ENCODE measurements at places on chromosomes 6 and 20.

GRCh38 chr6:90144928-90145555, 151.6 kb downstream of the BACH2 start:
- DNase-seq = no peak

GRCh38 chr6:55176958-55177357, 2.6 kb downstream of the HCRTR2 start:
- no peak for DNase-seq

GRCh38 chr6:151461673-151462072, 9.7 kb upstream of the RMND1 start:
- no peak for DNase-seq

DNA sequence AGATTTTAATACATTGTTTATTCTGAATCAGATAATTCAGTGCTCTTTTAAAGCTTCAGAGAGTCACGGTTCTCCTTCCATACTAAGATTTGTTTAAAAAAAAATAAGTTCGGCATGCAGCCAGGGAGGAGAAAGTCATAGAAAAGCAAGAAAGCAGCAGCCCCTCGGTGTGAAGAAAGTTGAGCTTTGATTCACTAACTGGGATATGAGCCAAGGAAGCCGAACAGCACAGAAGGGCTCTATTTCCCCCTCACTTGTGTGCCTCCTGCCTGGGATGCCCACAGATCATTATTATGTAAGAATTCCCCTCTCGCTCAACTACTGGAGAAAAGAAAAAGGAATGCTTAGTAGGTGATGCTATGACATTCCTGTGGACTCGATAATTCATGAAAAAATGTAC, 69.3 kb upstream of the SYNJ2 start:
- no peak for DNase-seq

DNA sequence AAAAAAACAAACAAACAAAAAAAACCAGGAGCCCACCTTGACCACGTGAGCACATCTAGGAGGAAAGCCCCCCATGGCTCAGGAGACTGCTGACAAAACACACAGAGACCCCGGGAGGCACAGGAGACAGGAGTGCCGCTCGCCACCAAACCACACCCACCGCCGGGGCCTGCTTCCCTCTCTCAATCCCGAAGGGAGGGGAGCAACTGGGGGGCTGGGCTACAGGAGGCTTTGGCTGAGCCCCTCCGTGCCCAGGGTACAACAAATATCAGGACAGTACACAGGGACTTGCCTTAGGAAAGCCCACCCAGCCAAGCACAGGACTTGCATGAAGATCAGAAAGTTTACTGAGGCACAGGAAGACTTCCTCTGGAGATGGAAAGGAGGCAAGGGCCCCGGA, 102.5 kb downstream of the TAF4 start:
- DNase-seq = no peak

DNA sequence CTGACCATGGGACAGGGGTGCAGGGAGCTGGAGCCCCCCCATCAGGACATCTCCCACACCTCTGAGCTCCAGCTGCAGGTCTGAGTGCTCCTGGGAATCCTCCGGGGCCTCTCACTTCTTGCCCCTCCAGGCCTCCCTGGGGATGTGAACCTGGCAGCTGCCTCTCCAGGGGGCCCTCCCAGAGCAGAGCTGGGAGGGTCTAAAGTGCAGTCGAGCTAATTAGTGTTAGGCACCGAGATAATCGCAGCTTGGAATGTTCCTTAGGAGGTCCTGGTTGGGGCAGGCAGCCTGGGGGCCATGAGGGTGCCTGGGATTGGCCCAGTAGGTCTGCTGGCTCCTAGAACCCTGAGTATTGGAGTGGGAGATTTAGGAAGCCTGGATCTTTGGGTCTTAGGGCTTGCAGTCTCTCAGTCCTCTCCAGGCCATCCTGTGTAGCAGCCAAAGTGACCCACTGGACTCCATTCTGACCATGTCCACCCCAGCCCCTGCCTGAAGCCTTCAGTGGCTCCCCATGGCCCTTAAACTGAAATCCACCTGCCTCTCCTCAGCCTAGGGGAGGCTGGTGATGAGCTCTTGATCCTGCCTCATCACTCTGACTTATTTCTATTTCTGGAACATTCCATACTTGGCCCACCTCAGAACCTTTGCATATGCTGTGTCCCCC, 26.0 kb downstream of the CEBPB start:
- no peak for DNase-seq

DNA sequence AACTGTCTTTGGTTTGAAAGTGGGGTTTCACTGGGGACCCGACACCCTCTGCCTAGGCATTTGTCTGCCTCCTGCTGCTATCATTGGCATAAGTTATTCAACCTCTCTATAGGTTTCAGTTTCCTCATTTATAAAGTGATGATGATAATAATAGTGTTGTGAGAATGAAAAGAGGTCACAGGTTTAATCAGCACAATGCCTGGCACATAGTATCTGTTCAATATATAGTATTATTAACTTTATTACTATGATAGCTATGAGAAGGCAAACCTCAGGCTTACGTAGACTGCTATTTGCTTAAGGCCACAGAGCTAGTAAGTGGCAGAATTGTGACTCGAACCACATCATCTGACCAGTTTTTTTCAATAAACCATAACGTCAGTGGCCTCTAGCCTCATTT, 256.8 kb downstream of the CDKAL1 start:
- no peak for DNase-seq

GRCh38 chr6:91088976-91089375, 502.1 kb upstream of the MAP3K7 start:
- peak; percentile 68 for DNase-seq

DNA sequence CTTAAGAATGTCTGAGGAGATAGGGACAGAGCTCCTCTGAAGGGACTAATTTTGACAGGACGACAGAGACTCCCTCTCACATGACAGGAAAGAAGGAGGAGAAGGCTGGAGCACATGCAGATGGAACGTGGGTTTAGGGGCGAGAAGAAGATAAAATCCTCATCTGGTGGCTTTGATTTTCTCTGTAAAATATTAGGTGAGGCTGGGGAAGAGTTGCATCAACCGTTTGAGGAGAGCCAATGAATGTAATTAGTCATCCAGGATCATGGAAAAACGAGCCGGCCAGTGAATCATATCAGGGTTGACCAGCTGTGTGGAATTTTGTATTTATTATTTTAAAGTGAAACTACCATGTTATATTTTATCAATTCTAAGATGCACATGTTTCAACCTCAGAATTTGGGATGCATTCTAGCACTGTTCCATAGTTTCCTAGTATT, 46.9 kb upstream of the ADGRF4 start:
- no peak for DNase-seq

DNA sequence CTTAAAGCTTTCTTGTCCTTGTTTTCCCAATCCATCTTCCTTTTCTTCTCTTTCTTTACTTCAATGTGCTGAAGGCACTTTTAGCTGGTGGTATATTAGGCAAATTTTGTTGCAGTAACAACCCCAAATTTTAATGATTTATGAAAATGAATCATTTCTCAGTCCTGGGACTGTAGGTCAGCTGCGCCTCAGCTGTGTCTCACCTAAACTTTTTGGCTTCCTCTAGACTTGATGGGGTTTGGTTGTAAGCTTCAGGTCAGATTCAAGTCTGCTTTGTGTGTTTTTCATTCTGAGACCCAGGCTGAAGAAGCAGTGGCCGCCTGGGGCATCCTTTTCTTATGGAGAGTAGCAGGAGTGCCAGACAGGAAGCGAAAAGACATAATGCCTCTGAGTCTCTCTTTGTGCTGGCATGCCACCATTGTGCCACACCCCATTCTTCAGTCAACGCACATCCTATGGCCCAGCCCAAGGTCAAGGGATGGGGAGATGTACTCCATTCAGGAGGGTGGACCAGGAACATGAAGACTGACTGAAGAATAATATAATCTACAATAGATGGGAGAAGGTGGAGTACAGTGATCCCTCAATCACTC, 28.9 kb upstream of the CD83 start:
- no peak for DNase-seq

DNA sequence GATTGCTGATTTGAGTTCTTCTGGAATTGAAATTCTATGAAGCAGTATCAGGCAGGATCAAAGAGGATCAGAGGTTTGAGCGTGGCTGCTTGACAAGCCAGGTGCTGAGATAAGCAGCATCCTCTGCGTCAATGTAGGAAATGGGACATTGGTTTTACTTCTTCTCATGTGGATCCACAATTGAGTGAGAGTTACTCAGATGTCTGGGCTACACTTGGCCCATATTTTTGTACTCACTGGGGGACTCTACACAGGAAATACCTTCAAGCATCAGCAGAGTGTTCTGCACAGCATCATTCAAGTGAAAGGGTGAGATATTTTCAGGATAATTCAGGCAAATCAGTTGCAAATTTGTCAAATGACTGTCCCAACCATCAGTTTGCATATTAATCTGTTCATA, 613.9 kb upstream of the ARID1B start:
- DNase-seq = no peak

DNA sequence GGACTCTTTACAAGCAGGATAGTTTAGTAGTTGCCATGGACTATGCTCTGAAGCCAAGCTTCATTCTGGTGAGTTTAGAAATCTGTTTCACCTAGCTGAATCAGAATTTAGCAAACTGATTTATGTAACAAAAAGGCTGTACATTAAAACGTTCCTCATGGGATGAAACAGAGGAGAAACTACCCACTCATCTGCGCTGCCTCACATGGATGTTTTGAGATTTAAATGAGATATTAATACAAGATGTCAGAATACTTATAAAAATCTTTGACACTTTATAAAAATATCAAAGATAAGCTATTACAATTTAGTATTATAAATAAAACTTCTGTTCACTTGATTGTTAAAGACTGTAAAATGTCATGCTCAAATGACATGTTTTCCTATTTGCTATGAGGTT, 16.8 kb downstream of the RUNX2 start:
- no peak for DNase-seq

- no peak for DNase-seq
Observed at GRCh38 chr20:20184706-20185105, 132.4 kb downstream of the CFAP61 start.

DNA sequence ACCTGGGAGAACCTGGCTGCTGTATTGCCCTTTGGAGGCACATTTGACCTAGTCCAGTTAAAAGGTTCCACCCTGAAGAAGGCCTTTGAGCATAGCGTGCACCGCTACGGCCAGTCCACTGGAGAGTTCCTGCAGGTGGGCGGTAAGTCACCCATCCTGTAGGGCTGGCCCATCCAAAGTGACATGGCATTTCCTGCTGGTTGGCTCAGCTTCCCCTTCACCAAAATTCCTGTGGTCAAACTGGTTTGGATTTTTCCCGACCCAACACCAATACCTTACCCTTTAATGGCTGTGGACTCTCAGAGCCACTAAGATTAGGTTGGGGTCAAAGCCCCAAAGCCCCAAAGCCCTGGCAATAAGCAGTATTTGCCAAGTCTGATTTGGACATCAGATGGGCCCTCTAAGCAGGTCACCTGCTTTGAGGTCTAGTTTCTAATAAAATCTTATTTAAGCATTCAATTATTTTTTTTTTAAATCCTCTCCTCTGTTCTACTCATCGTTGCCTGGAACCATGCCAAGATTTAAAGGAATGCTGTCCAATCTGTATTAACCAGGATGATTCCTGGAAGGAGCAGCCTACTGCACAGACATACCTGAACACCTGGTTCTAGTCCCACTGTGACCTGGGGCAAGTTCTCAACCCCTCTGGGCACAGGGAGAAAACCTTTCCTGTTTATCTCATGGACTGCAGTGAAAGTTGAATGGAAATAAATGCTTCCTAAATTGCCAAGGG, 40.8 kb downstream of the NT5E start:
- no peak for DNase-seq

DNA sequence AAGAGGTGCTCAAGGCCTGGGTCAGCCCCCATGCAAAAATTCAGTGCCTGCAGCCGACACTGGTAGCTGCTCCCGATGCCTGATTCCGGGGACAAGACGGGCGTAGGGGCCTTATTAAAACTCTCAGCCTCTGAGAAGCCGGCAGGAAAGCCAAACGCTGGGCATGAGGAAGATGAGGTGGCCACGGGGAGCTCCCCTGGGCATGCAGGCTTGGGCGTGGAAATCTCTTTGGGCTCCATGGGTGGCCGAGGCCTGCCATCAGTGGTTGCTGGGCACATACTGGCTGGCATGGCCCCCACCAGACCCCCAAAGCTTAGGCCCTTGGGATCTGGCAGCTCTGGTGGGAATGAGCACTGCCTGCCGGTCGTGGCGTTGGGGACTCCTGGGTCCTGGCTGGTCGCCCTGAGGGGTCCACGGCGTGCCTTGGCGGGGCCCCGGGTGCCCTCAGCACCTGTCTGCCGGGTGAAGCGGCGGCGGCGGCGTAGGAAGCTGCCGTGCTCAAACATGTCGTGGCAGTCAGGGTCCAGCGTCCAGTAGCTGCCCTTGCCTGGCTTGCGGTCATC, 586 bp downstream of the FOXS1 start:
- DNase-seq = no peak

DNA sequence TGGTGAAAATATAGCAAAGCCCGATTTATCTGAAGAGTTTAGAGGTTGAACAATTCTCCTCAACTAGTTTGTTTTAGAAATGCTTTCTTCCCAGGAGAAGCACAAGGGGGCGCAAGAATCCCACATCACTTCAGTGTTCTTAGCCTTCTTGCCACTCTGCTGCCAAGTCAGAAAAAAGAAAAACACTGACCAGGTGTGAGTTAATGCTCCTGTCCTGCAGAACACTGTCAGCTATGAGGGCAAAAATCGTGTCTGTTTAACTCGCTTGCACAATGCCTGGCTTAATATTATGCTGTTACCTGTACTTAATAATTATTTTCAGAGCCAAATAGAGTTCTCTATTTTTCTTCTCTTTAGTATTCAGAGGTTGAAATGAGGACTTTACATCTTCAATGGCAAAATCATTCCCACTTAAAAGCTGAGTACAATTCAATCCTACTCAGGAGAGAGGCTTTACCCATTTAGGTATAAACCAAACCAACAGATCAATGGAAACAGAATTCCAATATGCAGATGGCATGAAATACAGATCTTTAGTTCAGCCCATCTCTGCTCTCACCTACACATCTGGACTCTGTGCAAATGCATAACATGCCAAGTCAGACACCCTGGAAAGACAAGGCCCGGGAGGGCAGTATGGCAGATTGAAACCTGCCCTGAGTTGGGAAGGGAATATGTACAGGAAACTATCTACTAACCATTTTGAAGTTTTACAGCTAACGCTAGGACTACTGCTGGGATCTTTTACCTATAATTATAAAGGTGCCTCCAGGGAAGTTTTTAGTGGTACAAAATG, 71.4 kb upstream of the TULP1 start:
- peak; percentile 44 for DNase-seq

GRCh38 chr6:137175868-137176245, 2.4 kb upstream of the IL22RA2 start:
- no peak for DNase-seq

- no peak for DNase-seq
Observed at GRCh38 chr20:19407736-19408135, 195.3 kb downstream of the SLC24A3 start.
